ENCODE measurements at places on chromosomes 12 and 14. TPM values are rescaled to one million over a fixed set of nuclear protein-coding genes. Genes with fewer than 3 reads are reported as not detected.

Gene OTUB2
- 2.6 TPM for total RNA-seq

Gene KRT78
- not detected for total RNA-seq

Gene GUCY2C
- total RNA-seq: not detected

Gene TDG
- total RNA-seq: 14.5 TPM

Gene ARMH4
- total RNA-seq: 1.6 TPM

Gene LHX5
- total RNA-seq: not detected

Gene MGP
- total RNA-seq: 4,199 TPM

Gene TEX22
- 0.82 TPM for total RNA-seq

Gene ADSS1
- 6.3 TPM for total RNA-seq

Gene PAWR
- total RNA-seq: 16.7 TPM

Gene FOXM1
- 3.3 TPM for total RNA-seq

Gene MMP17
- 18.5 TPM for total RNA-seq

Gene RERG
- total RNA-seq: 1.6 TPM

Gene C12orf56
- not detected for total RNA-seq

Gene STAB2
- total RNA-seq: not detected

Gene PDE3A
- total RNA-seq: 3.7 TPM

Gene BDKRB2
- 3.1 TPM for total RNA-seq

Gene RNASE4
- 56.5 TPM for total RNA-seq

Gene E2F7
- total RNA-seq: 0.47 TPM

Gene CCDC184
- total RNA-seq: 1.2 TPM

Gene KRT2
- not detected for total RNA-seq

Gene PLA2G1B
- not detected for total RNA-seq

Gene RAD51AP1
- not detected for total RNA-seq

Gene LTBP2
- total RNA-seq: 39.0 TPM

Gene ITFG2
- 19.2 TPM for total RNA-seq

Gene CCDC197
- not detected for total RNA-seq

Gene LRP10
- 105 TPM for total RNA-seq

Gene TTC9
- total RNA-seq: 0.17 TPM

Gene TRPV4
- 1.9 TPM for total RNA-seq

Gene RDH12
- total RNA-seq: not detected

Gene SAMD15
- total RNA-seq: 1.3 TPM

Gene PZP
- not detected for total RNA-seq

Gene CLEC4D
- total RNA-seq: not detected

Gene DTX1
- 0.09 TPM for total RNA-seq

Gene CATSPERB
- total RNA-seq: not detected

Gene C14orf180
- total RNA-seq: not detected

Gene RNF212B
- total RNA-seq: not detected

Gene REP15
- total RNA-seq: 0.82 TPM

Gene TAS2R9
- total RNA-seq: not detected

Gene FOXA1
- not detected for total RNA-seq

Gene CLEC4C
- not detected for total RNA-seq

Data from pericardium fibroblast (primary cell).